CD4-positive, alpha-beta T cell treated with Interleukin-2 at 100 ng/mL for 4 hours (primary cell): ENCODE measurements at places on chromosomes 4 and X.

GRCh38 chrX:24435060-24435459 lies 30.0 kb upstream of the PDK3 start:
- no peak for DNase-seq

- no peak for DNase-seq
Observed at GRCh38 chrX:40090050-40090804, 7.5 kb downstream of the BCOR start.

- DNase-seq: no peak
Observed at GRCh38 chr4:29081234-29081955, 1638.8 kb upstream of the PCDH7 start.

- no peak for DNase-seq
Observed at GRCh38 chr4:73487233-73487632, 5.7 kb downstream of the AFM start.

GRCh38 chr4:118327554-118328241 lies 25.1 kb downstream of the PRSS12 start:
- DNase-seq: no peak

DNA sequence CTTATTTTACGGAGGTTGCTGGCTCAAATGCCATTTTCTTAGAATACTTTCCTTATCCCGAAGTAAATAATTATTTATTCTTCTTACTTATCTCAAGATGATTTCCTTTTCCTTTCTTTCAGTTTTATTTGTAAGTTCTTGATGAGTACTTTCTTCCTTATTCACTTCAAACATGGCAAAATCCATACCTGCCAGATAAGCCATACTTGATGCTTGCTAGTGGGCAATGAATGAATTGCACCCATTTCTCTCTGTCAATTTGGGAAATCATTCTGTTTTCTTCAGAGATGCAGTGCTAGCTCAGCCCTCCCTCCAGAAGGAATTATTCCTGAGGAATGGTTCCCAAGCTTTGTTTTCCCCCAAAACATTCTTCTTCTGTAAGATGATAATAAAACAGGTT lies 598.3 kb downstream of the SPRY1 start:
- no peak for DNase-seq

GRCh38 chr4:7812231-7812857 lies 127.3 kb downstream of the AFAP1 start:
- no peak for DNase-seq

DNA sequence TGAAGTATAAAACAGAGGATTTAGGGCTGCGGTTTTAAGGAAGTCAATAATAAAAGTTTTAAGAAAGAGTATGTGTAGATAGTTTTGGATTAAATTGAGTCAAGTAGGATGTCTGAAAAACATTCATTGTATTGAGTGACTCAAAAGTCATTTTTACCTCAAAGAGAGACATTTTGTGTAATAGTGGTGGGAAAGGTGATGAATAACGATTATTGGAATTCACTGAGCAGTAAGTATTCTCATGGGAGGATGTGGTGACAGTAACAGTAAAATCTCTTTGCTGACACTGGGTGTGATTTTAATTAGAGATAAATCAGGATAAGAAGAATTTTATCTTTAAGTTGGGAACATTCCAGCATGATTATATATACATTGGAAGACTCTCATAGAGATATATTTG lies 233.6 kb downstream of the PDHA2 start:
- no peak for DNase-seq

GRCh38 chr4:86891762-86892635 lies at the start of gene C4orf36:
TSS of gene C4orf36 (minus strand) at chr4:86892422. CDS start at chr4:86891520, 902 bp downstream.
- peak; percentile 4 for DNase-seq

- DNase-seq: peak; percentile 27
Observed at GRCh38 chrX:1534301-1535168, 2.5 kb downstream of the P2RY8 start.

- DNase-seq: no peak
Observed at GRCh38 chr4:54400188-54400587, 171.1 kb downstream of the PDGFRA start.

DNA sequence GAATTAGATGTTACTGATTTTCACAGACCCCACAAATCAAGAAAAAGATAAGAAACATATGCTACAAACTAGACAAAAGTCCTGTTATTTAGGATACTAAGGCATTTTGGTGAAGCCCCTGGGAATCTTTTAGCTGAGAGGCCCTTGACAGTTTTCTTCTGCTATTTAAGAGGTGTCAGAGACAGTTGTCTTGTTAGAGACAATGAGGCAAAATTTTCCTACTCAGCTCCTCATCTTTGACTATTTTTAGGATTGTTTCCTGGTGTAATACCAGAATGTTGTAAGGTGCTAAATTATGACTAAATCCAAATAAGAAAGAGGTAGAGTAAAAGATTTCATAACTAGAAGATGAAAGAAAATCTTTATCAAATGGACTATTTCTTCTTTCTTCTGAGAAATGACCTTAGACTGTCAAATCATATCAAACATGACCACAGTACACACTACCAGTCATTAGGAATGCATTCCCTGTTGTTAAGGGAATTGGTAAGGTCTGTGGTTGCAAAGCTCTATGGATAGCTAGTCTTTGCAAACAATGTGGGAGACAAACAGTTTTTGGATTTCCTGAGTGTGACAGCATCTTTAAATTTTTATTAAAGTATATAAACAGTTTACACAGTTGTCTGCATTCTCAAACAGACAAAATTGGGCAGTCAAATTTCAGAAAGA lies 926.1 kb downstream of the ADGRL3 start:
- no peak for DNase-seq

GRCh38 chr4:164779811-164780216 lies 25.9 kb downstream of the SMIM31 start:
- peak; percentile 3 for DNase-seq

DNA sequence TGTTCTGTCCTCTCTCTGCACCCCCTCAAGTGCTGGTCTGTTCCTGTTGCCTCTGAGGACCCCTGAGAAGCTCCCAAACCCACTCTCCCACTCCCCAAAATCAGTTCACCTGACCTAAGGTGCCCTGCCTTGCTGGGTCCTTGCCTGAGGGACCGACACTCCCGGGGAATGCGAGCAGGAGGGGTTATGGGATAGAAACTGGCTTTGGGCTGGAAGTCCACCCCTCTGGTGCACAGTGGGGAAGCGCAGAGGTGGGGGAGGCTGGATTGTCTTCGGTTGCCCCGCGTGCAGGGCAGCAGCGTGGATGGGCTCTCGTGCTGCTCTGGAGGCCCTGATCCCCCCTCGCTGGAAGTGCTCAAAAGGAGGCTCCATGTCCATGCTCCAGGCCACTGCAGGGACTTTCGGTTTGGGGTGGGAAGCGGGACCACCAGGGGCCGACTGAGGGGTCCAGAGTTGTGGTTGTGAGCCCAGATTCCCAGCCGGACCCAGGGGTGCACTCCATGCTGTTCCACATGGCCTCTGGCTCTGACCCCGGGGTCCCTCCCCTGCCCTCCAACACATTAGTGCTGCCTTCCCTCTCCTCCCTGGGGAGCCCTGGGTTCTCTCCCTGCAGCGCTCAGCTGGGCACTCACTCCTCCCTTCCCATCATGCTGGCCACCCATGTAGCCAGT lies 7.6 kb downstream of the SORCS2 start:
- DNase-seq: no peak

GRCh38 chr4:11534623-11535302 lies 106.1 kb upstream of the HS3ST1 start:
- no peak for DNase-seq

GRCh38 chr4:80096175-80096850 lies 23.3 kb upstream of the ANTXR2 start:
- no peak for DNase-seq

DNA sequence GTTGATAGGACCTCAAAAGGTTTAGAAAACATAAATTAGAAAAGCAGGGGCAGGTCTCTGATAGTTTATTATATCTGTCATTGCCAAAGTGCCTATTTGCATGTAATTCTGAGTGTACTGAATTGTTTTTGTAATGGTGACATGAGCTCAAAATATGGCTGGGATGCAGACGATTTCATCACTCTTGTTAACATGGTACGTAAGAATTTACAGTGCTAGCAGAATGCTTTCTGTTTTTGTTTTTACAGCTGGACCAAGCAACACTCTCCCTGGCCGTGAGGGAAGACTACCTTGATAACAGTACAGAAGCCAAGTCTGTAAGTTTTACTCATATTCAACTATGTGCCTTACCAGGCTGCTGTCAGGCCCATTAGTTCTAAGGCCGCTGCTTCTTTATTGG lies 58.1 kb downstream of the PHEX start:
- DNase-seq: no peak

DNA sequence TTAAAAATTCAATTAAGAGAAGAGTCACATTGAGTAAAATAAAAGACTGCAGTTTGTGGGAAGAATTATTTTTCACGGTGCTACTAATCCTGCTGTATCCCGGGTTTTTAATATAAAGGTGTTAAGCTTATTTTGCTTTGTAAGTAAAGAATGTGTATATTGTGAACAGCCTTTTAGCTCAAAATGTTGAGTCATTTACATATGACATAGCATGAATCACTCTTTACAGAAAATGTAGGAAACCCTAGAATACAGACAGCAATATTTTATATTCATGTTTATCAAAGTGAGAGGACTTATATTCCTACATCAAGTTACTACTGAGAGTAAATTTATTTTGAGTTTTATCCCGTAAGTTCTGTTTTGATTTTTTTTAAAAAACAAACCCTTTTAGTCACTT lies 39.7 kb downstream of the IRS4 start:
- DNase-seq: no peak

DNA sequence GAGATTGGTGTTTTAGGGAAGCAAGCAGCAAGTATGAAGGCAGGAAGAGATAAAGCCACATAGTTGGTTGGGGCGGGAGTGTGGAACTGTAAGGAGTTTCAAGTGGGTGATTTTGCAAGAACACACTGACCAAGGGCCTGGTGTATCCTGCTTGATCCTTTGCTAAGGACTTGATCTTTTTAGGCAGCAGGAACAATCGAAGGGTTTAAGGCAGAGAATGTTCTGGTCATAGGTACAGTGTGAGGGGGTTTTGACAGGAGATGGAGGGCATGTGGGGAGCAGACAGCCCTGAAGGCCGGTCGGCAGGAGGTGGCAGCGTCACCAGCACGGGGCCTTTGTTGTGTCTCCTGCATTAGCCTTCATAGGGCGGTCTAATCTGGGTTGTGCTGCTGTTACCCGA lies 54.7 kb downstream of the FAM193A start:
- no peak for DNase-seq

DNA sequence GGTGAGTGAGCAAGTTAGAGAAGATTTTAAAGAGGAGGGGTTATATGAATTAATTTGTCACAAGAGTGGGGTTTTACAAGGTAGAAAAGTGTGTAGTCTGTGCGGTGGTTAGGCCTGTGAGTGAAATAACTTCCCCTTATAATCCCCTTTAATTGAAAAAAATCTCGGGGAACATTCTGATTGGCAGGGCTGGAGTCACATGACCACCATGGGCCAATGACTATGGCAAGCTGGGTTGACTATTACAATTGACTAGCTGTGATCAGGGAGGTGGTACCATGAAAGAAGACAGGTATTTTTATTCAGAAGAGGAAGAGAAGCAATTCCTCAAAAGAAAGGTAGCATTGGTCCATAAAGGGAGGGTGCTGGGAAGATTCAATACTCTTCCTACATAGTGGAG lies 27.0 kb upstream of the CD38 start:
- no peak for DNase-seq

GRCh38 chr4:86857341-86858052 lies 8.3 kb upstream of the SLC10A6 start:
- DNase-seq: no peak

GRCh38 chr4:140691369-140691768 lies 64.8 kb downstream of the TBC1D9 start:
- no peak for DNase-seq

- no peak for DNase-seq
Observed at GRCh38 chrX:109487640-109488039, 5.8 kb upstream of the GUCY2F start.

DNA sequence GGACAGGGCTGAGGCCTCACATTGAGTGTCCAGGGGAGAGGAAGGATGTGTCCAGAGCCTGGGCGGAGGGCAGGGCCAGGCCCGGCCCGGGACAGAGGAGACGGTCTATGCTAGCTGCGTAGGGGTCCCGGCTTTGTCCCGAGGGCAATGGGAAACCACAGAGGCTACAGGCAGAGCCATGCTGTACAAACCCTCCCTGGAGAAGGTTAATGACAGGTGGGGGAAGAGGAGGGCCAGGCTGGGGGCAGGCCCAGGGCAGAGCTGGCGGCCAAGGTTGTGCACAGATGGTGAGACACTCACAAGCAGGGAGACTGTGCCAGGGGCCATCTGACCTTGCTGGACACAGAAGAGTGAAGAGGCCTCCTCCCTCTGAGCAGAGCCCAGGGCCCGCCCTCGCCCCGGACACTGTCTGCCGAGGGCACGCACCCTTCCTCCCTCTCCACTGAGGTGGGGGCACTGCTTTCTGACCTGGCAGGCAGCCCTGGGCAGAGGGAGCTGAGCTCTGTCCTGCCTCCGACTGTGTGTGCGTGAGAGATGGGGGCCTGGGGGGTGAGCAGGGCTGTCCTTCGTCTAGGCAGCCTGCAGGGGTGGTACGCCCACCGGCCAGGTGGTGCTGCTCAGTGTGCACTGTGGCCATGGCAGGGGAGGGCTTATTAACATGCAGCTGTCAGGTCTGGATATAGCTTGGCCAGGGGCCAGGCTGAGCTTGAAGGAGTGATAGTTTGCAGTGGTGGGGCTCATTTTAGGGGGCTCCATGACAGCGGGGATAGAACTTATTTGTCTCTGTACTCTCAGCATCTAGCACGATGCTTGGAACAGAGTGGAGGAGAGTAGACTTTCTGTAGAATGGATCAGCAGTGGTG lies 75.7 kb upstream of the LRPAP1 start:
- no peak for DNase-seq

- no peak for DNase-seq
Observed at GRCh38 chr4:140233791-140234696, 80.1 kb upstream of the MAML3 start.

- DNase-seq: no peak
Observed at GRCh38 chr4:5892323-5893003, 423 bp downstream of the CRMP1 start.

GRCh38 chrX:4805502-4805901 lies 1092.1 kb upstream of the PRKX start:
- no peak for DNase-seq
